Caki2 (cell line): ENCODE measurements at places on chromosomes 4 and X. TPM values are rescaled to one million over a fixed set of nuclear protein-coding genes. Genes with fewer than 3 reads are reported as not detected.

The SLITRK4 gene
- total RNA-seq: 1.6 and 2.3 TPM in 2 replicates

DNA sequence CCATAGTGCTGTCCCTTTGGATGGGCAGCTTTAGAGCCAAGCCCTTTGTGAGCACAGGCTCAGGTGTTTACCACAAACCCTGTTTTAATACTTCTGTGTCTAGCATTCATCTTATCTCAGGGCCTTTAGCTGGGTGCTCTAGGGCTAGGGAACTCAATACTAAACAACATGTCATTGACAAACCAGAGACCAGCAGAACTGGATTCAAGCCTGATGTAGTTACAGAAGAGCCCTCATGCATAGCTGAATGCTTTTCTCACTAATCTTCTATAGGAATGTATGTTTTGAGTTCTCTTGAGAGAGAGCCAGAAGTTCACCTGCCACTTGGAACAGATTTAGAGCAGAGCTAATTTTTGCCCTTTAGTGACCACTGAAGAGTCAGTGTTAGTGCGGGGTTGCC is 142.6 kb downstream of the DCK start:
- no peak for DNase-seq

GRCh38 chrX:3545901-3546300 is 167.5 kb downstream of the PRKX start:
- no peak for DNase-seq

The ATP10D gene
- total RNA-seq: 6.8 and 7.6 TPM in 2 replicates

The SPACA5 gene
- not detected in 2 replicates for total RNA-seq

DNA sequence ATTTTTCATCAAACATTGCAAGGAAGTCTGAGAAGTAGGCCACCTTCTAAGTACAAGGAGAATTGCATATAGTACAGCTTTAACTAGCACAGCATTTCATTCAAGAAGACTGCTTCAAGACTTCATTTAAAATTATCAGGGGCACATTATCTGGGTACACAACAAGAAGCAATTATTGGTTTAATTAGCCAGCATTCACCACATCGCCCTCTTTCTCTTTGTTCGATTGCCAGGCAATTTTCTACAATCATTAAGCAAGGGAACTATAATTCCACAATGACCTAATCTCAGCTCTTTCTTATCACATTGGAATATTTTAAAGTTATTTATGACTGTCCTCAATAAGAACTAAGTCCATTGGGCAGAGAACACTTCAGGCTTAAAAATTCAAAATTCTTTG is 1347.1 kb upstream of the PABPC4L start:
- no peak for DNase-seq

The LANCL3 gene
- not detected in 2 replicates for total RNA-seq

GRCh38 chrX:16171039-16171438 is 3.8 kb downstream of the MAGEB17 start:
- DNase-seq: no peak

The PRDM5 gene
- 4.1 and 4.7 TPM in 2 replicates for total RNA-seq

GRCh38 chr4:137641544-137641943 is 109.2 kb upstream of the PCDH18 start:
- no peak for DNase-seq

The CCSER1 gene
- total RNA-seq: 0.98 and 2.3 TPM in 2 replicates

DNA sequence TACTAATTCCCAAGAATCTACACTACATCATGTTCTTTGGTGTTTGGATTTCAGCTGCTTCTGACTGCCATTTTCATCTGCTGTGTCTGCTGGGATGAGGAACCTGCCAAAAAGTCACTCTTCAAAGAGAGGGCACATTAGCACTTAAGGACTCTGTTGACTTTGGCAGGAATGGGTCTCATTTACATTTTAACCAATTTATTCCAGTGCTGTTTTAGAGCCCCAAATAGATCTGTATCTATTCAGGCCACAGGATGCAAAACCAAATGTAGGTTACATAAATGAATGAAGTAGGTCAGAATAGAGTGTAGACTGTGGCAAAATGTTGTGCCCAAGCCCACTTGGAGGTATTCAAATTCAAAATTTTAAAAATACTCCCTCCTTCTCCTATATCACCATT is 14.4 kb downstream of the TXK start:
- DNase-seq: no peak

DNA sequence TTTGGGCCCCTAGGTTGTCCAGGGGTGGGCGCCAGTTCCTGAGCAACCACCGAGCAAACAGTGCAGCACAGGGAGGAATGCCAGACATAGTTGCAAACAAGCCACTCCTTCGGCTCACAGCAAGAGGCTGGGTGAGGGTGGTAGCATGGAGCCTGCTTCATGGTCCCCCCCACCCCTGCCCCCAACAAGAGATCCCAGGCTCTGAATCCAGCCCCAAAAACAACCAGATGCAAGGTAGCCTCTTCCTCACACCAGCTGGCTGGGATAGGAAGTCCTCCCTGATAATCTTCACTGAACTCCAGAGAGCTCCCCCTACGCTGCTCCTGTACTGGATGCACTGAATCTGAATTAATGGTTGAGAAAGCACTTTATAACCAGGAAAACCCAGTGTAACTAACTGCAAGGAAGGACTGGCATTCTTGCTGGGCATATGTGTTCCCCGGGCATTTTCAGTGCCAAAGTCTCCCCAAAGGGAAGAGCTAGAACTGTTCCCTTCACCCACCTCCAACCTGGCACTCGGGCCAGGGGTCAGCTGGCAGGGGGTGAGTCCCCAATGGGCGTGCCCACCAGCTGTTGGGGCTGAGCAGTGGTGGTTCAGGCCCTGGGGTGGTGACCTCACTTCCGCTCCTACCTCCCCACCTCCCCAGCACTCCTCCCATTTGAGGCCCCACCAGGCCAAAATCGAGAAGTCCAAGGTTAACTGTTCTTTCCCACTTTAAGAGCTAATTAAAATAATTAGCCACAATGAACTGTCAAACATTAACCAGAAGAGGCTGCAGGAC is 1.5 kb downstream of the ELF4 start:
- DNase-seq: peak; percentile 65

- DNase-seq: no peak
These were observed 36.4 kb downstream of the QDPR start for GRCh38 chr4:17475481-17475880.

The DRD5 gene
- not detected in 2 replicates for total RNA-seq

The IDS gene
- total RNA-seq: 14.8 and 34.3 TPM in 2 replicates

- no peak for DNase-seq
These were observed 4.4 kb downstream of the MXD4 start for GRCh38 chr4:2257361-2258081.

DNA sequence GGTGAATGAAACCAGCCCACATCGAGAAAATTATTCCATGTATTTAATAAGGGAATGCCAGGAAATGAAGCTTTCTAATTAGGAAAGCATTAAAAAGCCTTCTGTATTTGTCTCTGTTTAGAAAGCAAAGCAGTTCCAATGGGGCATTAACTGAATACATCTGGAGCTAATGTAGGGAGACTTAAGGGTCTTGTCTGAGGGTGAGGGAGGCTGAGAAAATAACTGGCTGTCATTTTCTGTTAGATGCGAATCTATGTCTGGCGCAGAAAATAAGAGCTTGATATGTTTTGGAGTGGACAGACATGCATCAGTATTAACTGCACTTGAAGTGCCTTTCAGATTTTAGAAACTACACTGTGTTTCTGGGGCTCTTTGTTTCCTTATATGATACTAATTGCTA is 111.3 kb downstream of the KLHL8 start:
- DNase-seq: no peak

GRCh38 chr4:159856451-159856850 is 753.6 kb downstream of the RAPGEF2 start:
- no peak for DNase-seq

DNA sequence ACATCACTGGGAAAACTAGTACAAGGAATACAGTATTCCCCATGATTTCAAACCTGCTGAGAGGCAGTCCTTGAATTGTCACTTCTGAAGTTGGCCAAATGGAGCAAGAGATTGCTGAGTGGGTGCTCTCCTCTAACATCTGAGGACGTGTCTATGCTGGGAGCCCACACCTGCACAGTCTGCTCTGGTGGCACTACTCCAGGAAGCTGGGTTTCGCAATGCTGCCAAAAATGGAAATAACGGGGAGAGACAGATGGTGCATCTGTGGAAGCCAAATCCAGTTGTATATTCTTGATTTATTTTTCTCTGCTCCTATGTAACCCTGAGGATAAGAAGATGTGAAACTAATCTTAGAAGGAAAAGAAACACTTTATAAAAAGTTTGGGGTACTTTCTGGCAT is 240.1 kb upstream of the CTSO start:
- DNase-seq: no peak

The WDR45 gene
- total RNA-seq: 22.3 and 34.1 TPM in 2 replicates

The HS3ST1 gene
- 0.17 and 0.26 TPM in 2 replicates for total RNA-seq

The PTTG2 gene
- not detected in 2 replicates for total RNA-seq

DNA sequence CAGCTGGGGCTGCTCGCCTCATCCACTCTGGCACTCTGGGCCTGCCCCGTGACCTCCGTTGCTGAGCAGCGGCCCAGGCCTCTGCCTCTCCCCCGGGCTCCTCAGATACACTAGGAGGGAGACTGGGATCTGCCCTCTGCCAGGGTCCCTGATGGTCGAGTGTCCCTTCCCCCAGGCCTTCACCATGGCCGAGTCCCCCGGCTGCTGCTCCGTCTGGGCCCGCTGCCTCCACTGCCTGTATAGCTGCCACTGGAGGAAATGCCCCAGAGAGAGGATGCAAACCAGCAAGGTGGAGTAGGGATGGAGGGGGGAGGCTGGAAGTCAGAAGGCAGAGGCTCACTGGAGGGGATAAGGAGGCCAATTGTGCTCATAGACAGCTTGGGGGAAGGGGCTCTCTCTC is 1.7 kb downstream of the GDPD2 start:
- DNase-seq: no peak

- no peak for DNase-seq
These were observed 279.9 kb downstream of the PPP3CA start for GRCh38 chr4:101067383-101067782.

DNA sequence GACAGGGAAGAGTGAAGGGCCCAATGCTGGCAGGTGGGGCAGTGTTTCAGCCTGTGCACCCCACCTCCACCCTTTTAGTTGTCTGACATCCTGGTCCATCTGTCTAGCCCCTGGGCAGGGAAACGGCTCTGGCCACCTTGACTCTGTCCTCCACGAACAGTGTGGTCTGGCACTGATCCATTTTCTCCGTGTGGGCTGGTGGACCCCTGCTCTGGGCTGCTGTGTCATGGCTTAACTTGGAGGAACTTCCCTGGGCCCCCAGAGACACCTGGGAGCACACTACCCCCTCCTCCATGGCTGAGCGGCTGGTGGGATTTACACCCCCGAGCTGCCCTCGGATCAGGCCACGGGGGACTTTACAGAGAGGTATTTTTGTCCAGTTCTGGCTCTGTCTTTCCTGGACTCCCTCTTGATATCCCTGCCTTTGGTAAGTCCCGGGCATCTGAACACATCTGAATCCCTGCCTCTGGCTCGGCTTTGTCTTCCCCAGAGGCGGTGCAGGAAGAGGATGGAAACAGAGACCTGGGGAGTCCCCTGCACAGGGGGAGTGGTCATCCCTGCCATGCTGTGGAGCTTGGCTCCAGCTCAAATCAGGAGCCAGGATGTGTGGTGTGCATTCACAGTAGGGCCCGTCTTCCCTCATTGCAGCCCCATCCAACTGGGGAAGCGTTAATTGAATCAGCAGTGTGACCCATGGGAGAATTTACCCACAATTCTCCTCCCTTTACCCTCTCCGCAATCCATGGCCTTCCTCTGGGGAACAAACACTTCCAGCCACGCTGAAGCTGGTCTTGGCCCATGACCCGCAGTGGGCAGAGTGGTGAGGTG is 6.3 kb upstream of the NKX1-1 start:
- no peak for DNase-seq

DNA sequence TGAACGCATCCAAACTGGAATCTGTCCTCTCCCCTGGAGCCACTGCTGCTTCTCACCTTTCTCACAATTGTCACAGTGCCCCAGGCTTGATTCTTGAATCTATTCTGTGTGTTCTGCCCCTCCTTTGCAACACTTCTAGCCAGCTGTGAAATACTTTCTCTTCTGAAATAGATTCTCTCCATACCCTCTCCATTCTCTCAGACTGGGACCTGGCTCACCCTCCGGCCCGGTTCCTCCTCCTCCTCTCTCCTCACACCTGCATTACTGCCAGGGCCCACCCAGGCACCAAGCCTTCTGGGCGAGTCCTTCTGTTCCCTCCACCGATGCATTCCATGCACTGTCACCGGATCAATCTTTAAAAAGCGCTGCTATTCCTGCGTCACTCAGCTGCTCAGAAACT is 336.1 kb downstream of the UNC5C start:
- DNase-seq: no peak

The MAGEB10 gene
- not detected in 2 replicates for total RNA-seq

DNA sequence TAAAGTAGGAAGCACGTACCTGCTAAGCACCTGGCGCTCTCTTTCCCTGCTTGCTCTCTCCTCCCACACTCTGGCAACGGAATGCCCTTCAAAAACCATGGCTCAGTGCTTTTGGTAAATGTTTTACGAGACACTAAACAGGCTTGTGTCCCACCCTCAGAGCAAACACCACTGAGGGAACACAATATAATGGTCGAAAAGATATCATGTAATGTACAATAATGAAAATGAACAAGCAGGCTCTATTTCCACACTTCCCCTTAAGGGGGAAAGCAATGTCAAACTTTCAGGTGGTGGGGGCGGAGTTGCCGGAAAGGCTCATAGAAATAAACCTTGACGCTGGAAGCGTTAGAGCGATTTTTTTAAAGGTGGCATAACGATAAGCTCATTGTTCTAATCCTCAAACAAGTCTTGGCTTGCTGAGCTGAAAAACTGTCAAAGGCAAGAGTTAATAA is 115.1 kb downstream of the RBM47 start:
- peak; percentile 79 for DNase-seq

DNA sequence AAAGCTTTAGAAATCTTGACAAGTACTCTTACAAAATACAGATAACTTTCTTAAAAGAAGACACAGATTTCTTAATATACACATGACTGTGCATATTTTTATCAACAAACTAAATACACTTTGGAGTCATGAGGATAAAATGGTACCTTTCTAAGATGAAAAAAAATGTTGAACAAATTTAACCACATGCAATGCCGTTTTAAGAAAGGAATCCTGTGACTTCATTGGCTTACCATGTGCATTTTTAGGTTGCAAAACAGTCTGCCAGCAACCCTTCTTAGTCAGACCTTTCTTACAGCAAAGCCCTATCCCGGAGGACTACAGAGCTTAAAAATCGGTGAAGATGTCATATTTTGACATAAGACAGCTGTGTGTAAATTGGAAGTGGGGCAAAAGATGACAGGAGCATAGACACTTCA is 51.7 kb downstream of the GASK1B start:
- peak; percentile 33 for DNase-seq

The CLGN gene
- 14.0 and 17.2 TPM in 2 replicates for total RNA-seq

- no peak for DNase-seq
These were observed 36.6 kb downstream of the CCNG2 start for GRCh38 chr4:77193511-77194102.

- DNase-seq: no peak
These were observed 5.1 kb downstream of the CYTL1 start for GRCh38 chr4:5014007-5014682.

GRCh38 chr4:41365681-41366080 is 109.0 kb downstream of the UCHL1 start:
- DNase-seq: no peak
